ENCODE measurements at places on chromosomes 11 and 22.

DNA sequence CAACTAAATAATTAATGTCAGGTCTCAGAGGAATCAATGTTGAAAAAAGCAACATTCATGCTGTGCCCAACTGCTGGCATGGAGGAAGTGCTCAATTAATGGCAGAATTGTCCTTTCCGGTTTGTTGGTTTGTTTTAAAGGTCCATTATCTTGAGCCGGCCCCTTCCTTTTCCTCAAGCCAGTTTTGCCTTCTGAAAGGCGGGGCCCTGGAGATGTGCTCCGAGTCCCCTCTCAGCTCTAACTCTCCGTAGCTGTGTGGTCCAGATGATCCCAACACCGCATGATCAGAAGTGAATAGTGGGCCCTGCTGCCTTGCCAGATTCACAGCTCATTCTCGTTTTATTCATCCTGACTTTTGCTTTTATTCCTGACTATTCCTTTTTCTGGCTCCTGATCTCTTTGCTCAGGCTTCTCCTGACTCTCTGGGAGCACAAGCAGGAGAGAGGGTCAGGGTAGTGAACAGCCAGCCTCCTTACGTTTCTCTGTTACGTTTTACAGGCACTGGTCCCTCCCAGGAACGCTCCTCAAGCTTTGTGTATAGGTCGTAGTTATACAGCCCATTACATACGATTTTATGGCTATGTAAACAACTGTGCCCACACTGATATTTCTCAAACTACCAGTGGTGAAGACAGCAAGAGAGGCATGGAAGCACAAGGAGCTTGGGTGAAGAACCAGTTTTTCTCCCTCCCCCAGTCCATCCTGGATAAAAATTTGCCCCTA is 265.9 kb downstream of the LARGE1 start:
- no peak for DNase-seq

GRCh38 chr11:96341211-96342013 is 1.6 kb downstream of the MAML2 start:
- peak; percentile 17 for DNase-seq

- DNase-seq, result no peak
Observed at GRCh38 chr11:46377831-46378230, 3.6 kb upstream of the MDK start.

- DNase-seq, result no peak
Observed at GRCh38 chr11:77604281-77604680, 14.5 kb downstream of the AQP11 start.

- no peak for DNase-seq
Observed at GRCh38 chr22:43188829-43189545, 2.1 kb upstream of the TTLL12 start.

DNA sequence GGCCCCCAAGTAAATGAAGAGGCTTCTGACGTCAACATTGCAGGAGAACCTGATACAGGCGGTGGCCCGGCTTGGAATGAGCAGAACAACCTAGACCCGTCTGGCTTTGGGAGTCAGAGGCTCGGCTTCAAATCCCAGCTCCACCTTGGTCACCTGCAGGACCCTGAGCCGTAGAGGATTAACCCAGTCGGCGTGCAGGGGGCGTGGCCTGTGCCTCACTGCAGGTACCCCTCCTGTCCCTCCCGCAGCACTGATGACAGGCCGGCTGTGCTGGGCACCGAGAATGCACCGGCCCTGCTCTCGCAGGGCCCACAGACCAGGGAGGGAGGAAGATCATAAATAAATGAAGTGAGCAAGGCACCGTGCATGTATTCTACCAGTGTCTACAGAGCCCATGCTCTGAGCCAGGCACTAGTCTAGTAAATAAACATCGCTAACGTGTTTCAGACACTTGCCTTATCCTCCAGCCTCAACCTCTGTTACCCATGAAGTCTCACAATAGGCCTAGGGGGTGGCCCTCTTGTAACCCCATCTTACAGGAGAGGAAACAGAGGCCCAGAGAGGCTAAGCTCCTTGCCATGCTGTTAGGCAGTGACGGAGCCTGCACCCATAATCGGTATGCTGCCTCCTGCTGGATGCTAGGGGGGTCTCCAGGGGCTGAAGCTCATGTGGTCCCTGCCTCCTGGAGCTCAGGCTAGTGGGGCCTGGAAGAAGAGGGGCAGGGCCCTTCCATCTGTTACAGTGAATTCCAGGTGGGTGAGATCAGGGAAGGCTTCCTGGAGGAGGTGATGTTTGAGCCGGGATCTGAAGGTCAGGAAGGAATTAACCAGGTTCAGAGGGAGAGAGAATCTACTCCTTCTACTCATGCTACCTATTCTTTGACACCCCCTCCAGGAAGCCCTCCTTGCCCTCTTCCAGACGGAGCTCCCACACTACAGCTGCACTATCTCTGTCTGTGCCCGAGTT is 53.4 kb downstream of the RTL6 start:
- no peak for DNase-seq

GRCh38 chr22:24947881-24948280 is 1.4 kb upstream of the LHFPL7 start:
- no peak for DNase-seq

- DNase-seq, result no peak
Observed at GRCh38 chr11:57395905-57396623, 5.6 kb upstream of the PRG2 start.

DNA sequence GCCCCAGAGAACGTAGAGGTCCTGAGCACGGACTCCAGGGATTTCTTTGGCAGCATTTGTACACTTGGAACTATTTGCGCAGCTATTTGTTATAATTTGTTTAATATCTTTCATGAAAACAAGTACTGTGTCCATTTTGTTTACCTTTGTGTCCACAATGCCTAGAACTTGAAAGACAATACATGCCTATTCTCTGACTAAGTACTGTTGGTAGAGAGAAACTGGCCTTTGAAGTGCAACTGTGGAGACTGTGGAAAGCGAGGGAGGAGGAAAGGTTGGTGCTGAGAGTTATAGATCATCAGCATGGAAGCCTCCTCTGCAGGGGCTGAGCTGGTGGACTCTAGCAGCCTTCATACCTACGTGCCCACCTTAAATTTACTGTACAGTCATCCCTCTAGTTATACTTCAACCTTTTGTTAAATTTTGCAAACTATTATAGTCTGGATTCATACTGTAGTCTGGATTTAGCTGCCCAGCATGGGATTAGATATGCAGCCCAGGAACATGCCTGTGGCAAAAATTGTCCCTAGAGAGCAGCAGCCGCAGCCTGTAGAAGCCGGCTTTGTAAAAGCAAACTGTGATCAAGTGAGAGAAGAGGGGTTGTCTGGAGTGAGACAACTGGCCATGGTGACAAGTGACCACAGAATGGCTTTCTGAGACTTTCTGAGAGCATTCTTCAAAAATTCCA is 24.2 kb upstream of the YAP1 start:
- no peak for DNase-seq

DNA sequence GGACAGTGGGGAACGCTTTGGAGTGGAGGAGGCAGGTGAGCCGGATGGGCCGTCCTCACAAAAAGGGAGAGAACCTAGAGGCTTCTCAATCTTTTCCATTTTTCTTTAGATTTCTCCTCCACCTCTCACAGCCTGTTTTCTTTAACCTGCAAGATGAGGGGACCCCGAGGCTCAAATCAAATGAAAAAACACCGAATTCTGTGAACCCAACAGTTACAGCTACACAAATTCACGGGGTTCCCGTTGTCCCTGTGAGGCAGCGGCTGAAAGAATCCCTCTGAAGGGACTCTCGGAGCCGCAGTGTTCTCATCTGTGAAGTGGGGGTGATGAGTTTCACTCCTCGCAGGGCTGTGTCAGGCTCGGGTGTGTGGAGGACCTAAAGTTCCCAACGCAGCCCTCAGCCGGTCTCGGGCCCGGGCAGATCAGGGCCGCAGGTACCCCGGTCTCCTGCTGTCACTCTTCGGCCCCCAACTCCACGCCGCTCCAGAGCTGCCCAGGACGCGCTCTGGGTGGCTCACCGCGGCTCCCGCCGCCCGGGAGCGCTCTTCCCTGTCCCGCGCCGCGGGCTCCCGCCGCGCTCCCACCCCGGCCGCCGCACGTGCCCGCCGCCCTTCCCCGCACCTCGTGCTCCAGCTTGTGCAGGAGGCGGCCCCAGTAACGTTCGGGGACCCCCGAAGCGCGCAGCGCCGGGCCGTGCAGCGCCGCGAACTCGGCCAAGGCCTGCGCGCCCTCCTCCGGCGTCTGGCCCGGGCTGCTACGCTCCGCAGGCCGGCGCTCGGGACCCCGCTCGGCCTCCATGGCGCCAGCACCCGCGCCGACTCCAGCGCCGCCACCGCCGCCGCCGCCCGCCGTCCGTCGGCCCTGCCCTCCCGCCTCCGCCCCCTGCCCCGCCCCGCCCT is at the start of gene TTLL12:
Gene TTLL12 (minus strand): TSS at position 863 of the 899 bp plus-strand sequence. CDS start 65 bp downstream, at position 798.
- DNase-seq, result peak; percentile 67

DNA sequence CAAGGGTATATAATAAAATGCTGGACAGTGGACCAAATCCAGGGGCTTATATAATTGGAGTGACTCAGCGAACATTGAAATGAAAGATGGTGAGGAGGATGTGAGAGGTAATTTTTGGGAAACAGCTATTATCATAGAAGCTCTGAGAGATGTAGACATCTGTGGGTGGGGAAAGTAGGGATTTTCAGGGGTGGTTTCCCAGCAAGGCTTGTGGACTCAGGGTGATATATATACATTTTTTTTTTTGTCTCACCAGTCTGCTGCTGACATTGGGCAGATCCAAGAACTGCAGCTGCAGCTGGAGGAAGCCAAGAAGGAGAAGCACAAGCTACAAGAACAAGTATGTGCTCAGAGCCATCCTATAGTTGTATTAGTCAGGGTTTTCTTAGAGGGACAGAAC is 208.1 kb downstream of the MYO18B start:
- no peak for DNase-seq

GRCh38 chr11:96328395-96329010 is 14.5 kb downstream of the MAML2 start:
- DNase-seq, result no peak

GRCh38 chr22:42462016-42462415 is 29.8 kb upstream of the NFAM1 start:
- no peak for DNase-seq

DNA sequence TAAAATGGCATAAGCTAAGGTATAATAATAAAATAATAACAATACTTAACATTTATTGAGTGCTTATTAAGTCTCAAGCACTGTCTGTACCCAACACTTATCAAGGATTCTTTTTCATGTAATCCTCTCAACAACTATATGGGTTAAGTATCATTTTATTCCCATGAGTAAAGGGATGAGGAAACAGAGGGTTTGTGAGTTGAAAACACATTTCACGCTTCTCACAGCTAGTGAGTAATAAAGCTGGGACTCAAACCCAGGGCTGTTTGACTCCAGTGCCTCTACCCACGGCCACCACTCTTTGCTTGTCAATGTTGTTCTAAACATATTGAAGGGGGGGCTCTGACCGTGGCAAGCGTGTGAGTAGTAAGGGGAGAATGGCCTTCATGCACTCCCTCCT is 8.7 kb downstream of the CD3E start:
- DNase-seq, result no peak

DNA sequence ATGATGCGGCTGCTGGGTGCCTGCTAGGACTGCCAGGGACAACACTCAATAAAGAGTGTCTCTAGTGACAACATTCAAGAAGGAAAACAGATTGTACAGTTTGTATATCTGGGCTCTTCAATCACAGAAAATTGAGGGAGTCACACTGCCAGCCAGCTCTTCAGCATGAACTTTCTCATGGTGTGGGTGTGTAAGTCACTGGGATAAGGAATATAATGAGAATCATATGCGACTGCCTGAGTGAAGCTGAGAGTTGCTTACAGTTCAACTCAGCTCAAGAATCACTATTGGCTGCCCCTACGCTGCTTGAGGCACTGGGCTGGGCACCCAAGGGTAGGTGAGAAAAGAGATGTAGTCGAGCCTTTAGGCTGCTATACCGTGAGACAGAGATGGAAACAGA is 328.1 kb upstream of the PITPNB start:
- no peak for DNase-seq

DNA sequence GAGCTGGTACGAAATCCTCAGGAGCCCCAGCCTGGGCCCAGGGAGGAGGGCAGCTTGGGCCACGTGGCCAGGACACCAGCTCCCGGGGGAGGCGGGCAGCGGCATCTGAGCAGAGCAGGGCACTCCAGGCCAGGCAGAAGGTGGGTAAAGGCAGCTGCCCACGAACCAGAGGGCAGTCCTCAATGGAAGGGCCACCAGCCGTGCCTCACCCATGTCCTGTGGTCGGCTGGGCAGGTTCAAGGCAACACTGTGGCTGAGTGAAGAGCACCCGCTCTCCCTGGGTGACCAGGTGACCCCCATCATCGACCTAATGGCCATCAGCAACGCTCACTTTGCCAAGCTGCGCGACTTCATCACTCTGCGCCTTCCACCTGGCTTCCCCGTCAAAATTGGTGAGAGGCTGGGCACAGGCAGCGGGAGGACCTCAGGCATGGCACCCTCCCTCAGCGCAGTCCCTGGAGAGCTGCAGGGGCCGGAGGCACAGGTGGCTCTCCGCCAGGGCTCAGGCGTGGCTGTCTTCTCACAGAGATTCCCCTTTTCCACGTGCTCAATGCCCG is 2.5 kb upstream of the SSH3 start:
- no peak for DNase-seq

- no peak for DNase-seq
Observed at GRCh38 chr11:20303391-20303965, 60.0 kb upstream of the HTATIP2 start.

GRCh38 chr22:38881464-38881871 is 9.5 kb upstream of the CBX6 start:
- no peak for DNase-seq

DNA sequence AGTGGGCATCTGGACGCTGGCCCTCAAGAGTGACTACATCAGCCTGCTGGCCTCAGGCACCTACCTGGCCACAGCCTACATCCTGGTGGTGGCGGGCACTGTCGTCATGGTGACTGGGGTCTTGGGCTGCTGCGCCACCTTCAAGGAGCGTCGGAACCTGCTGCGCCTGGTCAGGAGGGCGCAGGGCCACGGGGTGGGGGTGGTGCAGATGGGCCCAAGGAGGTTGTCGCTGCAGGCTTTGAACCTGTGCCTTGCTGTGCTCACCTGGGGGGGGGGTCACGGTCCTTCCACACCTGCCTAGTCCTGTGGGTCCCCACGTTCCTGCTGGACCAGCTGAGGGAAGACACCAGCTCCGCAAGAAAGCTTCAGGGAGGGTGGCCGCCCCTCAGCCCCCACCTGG is 3.5 kb downstream of the CD151 start:
- DNase-seq, result no peak

- peak; percentile 29 for DNase-seq
Observed at GRCh38 chr11:335779-336658, 15.4 kb upstream of the IFITM3 start.

GRCh38 chr11:10455637-10456487 is 798 bp downstream of the AMPD3 start:
- peak; percentile 85 for DNase-seq

GRCh38 chr11:65663639-65664200 is 1.0 kb upstream of the RELA start:
- DNase-seq, result peak; percentile 65

Data from inflammatory macrophage (primary cell).